ENCODE measurements at places on chromosomes 7 and 10.
A peak's percentile ranks its signal among the peaks of the same experiment; 100 is the strongest.

GRCh38 chr7:50664461-50664922 lies 99.3 kb upstream of the DDC start:
- no peak for DNase-seq

DNA sequence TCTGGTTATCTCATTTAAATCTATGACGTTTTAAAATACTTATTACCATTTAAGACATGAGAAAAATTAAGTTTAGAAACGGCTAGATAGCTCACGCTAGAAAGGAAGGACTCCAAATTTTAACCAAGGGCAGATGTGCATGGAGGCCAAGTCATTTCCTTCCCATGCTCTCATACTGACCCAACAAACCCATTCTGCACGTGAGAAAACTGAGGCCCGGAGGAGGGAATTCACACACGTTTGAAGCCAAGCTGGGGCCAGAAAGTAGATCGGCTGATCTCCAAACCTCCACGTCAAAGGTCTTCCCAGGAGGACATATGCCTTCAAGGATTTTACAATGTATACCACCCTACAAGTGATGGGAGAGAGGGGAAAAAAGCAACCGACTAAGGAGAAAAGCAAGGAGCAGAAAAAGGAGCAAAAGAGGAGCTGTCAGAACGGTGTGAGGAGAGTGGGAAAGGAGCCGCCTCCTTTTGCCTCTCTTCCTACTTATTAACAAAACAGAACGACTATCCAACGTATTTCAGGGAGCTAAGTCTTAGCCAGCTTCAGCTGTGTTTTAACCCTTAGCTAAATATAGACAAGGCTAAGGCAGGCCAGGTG lies 645 bp upstream of the SIRT1 start:
- no peak for DNase-seq

DNA sequence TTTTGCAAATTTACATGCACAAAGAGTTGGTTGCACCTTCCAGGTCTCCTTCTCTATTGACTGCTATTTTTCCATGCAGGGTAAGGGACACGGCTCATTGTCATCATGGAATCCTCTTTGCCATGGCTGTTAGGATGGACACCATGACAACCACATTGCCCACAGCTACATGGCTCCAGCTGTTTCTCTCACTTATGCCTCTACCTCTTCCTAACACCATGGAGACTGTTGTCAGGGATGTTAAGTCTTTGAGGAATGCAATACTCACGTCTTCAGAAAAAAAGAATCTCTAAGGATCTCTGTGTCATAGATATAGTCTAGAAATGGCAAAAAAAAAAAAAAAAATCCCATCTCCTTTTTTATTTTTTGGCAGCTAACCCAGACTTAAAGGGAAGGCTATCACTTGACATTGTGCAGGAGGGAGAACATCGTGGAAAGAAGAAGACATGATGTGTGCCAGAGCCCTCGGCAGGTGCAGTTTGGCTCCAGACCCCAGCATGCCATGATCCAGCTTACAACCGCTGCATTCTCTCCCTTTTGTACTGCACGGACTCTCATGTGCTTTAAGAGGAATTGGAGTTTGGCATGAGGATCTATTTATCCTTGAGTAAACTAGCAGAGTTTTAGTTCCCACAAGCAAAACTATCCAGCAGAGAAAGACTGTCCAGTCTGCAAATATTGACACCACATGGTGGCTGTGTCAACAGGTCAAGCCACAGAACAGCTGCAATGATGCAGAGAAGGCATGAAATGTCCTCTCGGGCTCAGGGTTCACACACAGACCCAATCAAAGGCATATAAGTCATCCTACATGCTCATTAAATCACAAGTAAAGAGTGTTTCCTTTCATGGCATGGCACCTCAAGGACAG lies 70.8 kb downstream of the FRMD4A start:
- no peak for DNase-seq

GRCh38 chr7:52547308-52547910 lies 488.0 kb upstream of the POM121L12 start:
- DNase-seq, result no peak

DNA sequence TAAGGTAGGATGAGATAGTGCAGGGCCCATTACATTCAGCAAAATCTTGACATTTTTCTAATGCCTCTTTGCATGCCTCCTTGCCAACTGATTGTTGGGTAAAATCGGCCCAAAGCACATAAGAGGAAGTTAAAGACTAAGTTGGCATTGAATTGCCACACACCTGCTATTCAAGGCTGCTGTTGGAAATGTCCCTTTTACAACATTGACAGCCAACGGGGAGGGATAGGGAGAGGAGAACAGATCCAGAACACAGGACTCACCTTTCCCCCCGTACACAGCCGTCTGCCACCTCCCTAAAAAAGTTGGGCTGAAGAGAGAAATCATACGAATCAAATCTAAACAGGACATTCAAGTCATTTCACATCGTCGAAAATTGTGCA lies 695 bp downstream of the FAM237B start:
- DNase-seq, result no peak

DNA sequence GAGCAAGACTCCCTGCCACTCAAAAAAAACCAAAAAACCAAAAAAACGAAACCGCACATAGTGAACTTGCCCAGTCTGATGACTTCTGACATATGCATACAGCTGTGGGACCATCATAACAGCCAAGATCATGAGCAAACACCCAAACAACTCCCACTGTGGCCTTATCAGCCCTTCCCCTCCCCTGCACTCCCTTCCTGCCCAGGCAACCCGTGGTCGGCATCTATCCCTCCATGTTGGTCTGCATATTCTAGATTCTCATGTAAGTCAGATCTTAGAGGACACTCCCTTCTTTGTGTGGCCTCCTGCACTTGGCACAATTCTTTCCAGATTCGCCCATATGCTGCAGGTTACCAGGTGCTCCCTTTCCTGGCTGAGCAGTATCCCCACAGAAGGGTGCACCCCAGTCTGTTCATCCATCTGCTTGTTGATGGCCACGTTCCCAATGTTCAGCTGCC lies 72.8 kb downstream of the GNA12 start:
- DNase-seq, result no peak

DNA sequence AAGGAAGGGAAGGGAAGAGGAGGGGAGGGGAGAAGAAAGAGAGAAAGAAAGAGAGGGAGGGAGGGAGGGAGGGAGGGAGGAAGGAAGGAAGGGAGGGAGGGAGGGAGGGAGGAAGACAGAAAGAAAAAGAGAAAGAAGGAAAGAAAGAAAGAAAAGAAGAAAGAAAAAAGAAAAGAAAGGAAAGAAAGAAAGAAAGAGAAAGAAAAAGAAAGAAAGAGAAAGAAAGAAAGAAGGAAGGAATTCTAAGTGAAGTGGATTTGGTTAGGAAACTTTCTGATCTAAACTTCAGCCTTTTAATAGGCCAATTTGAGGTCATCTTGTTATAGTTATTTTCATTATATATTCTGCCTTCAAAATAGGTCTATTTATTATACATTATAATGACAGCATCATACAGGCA lies 4.3 kb downstream of the CAV2 start:
- no peak for DNase-seq

DNA sequence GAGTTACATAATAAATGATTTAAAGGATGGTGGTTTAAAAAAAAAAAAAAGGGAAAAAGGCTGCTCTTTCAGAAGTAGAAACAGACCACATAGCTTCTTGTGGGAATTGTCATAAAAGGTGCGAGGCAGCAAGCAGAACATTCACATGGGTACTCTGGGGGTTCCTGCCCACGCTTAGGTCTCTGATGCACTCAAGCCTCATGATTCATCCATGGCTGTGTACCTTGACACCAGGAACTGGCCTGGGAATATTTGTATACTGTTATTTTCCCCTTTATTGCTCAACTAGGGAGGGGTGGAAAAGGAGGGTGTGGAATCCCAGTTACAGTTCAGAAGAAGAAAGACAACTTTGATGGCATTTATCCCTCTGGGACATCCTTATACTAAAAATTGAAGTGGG lies 4.0 kb downstream of the PON2 start:
- no peak for DNase-seq

- DNase-seq, result peak; percentile 70
These were observed 22.5 kb downstream of the GSTO2 start for GRCh38 chr10:104291439-104291951.

GRCh38 chr10:131310551-131311401 lies 745 bp downstream of the TCERG1L start:
- DNase-seq, result no peak

DNA sequence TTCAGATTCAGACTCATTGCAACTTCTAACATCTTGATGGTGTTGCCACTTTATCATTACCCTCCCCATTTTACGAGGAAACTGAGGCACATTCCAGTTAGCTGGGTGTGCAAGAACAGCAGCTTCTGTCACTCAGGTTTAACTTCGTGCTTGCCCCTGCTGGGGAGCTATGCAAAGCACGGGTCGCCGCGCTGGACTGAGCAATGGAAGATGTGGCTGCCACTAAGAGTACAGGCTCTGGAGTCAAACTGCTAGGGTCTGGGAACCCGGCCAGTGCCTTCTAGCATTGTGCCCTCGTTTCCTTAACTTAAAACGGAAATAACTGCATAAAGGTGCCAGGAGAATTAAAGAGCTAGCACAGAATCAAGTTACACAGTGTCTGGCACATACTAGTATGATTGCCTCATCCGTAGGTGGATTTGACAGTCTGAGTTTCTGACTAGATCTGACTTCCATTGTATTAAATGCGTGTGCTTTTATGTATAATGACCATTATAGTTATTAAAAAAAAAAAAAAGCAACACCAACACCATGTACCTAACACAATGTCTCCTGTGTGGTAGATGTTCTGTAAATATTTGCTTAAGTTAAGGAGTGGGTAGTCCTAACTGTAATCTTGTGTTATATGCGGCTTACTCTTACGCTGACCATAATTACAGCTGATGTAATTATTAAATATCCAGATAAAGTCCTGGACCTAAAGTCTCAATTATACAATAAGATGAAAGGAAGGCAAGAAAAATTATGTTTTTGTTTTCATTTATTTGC lies 842 bp downstream of the ZNF22 start:
- peak; percentile 9 for DNase-seq

GRCh38 chr7:24877790-24878311 lies 102.1 kb downstream of the OSBPL3 start:
- DNase-seq, result no peak

- no peak for DNase-seq
These were observed 16.0 kb downstream of the EGFR start for GRCh38 chr7:55034776-55035175.

- DNase-seq, result no peak
These were observed 23.8 kb downstream of the DNAJB6 start for GRCh38 chr7:157360483-157361025.

GRCh38 chr10:75011221-75011620 lies 100.2 kb upstream of the SAMD8 start:
- no peak for DNase-seq

- no peak for DNase-seq
These were observed 25.4 kb downstream of the AIFM2 start for GRCh38 chr10:70106958-70107791.

GRCh38 chr10:30893208-30893607 lies 138.5 kb downstream of the ZNF438 start:
- no peak for DNase-seq

- no peak for DNase-seq
These were observed 371.7 kb upstream of the NRP1 start for GRCh38 chr10:33706191-33706590.

- DNase-seq, result no peak
These were observed 1.8 kb upstream of the IGF2BP3 start for GRCh38 chr7:23472046-23472445.

GRCh38 chr10:117096599-117097201 lies 41.4 kb downstream of the VAX1 start:
- DNase-seq, result no peak

- no peak for DNase-seq
These were observed 16.2 kb downstream of the DUSP5 start for GRCh38 chr10:110513949-110514348.
